ENCODE measurements at places on chromosomes 2 and 18.
A peak's percentile ranks its signal among the peaks of the same experiment; 100 is the strongest.

GRCh38 chr2:36373149-36373926 lies 17.8 kb downstream of the CRIM1 start:
- peak; percentile 83 for DNase-seq

DNA sequence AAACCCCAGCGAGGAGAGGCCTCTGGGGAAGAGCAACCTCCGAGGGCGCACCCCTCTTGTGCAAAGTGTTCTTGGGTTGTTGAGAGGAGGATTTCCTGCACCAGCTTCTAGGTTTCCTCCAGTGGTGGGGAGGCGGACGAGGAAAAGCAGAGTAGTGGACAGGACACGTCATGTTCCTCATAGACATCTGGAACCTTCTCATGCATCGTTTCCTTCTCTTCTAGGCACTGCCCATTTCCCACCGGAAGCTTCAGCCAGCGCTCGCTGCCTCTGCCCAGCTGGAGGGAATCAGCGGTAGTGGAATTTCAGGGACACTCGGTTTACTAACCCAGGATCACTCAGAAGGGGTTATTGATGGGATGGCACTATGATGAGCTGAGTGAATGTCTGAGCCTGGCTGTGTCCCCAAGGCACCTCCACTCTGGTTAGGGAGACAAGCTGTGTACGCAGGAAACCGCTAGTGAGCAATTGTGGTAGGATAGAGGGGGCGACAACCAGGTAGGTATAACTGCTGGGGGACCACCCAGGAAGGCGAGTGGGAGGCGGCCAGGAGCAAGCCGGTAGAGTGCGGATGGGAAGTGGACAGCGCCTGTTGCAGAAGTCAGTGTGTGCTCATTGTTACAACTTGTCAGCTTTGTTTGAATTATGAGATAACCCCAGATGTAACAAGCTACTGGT lies 960 bp upstream of the APOB start:
- DNase-seq = no peak

DNA sequence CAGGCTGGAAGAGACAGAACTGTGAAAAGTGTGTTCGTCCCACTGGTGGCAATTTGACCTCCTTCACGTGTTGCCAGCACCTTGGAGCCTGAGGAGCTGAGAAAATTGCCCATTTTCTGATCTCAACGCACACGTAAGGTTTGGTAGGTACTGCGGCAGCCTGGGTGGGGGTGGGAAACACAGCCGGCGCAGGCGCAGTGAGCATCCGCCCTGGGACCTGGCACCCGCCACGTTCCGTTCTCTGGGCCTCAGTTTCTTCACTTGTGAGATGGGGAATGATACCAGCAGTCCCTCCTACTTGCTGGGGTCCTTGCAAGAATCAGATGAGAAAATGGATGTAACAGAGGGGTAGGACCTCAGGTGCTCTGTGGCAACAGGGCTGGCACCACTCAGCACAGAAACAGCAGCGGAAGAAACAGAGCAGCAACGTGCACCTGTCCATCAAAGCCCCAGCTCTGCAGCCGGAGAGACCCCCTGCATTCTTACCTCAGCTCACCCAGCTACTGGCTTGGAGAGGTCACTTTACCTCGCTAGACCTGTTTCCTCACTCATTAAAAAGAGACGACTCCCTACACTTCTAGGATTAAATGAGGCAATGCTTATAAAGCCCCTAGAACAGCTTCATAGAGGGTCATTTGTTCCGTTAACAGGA lies 458.0 kb upstream of the ID2 start:
- no peak for DNase-seq

- DNase-seq = no peak
Observed at GRCh38 chr2:8628179-8628865, 53.5 kb upstream of the ID2 start.

GRCh38 chr2:28360718-28361293 lies 31.9 kb upstream of the FOSL2 start:
- DNase-seq = peak; percentile 74

- DNase-seq = peak; percentile 5
Observed at GRCh38 chr2:180905461-180905860, 74.9 kb upstream of the UBE2E3 start.

DNA sequence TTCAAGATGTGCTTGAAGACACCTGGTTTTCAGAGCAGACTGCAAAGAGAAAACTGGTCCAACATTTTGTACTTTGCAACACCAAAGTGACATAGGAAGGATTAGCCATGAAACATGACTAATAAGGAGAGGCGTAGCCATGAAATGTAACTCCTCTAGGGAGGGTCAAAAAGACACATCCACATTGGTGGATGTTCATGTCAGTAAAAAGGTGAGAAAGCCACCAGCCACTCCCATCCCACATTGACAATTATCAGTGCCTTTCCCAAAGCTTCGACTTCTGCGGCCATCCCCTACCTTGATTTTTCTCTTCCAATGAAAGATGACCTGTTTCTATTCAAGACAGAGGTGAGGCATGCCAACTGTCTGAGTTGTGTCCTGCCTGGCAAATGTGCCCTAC lies 223.2 kb downstream of the ALK start:
- DNase-seq = no peak

DNA sequence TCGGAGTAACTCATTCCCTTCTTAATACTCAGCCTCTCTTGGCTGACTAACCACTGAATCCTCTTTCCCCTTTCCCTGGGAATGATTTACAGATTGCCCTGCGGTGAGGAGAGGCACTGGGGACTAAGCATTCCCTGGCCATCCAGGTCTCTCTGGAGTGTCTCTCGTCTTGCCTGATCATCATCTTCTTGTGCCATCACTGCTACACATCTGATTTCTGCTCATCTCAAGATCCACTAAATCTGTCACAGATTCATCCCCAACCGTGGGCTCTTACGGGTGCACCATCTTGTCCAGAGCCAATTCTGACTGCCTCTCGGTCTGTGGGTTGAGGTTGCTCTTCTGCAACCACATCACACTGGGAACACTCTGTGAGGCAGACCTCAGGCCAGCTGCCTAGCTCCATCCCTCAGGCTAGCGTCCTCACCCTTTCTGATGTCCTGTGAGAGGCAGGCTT lies 12.0 kb downstream of the SFTPB start:
- no peak for DNase-seq

- DNase-seq = peak; percentile 88
Observed at GRCh38 chr18:45690975-45691815, 32.8 kb upstream of the SLC14A1 start.

DNA sequence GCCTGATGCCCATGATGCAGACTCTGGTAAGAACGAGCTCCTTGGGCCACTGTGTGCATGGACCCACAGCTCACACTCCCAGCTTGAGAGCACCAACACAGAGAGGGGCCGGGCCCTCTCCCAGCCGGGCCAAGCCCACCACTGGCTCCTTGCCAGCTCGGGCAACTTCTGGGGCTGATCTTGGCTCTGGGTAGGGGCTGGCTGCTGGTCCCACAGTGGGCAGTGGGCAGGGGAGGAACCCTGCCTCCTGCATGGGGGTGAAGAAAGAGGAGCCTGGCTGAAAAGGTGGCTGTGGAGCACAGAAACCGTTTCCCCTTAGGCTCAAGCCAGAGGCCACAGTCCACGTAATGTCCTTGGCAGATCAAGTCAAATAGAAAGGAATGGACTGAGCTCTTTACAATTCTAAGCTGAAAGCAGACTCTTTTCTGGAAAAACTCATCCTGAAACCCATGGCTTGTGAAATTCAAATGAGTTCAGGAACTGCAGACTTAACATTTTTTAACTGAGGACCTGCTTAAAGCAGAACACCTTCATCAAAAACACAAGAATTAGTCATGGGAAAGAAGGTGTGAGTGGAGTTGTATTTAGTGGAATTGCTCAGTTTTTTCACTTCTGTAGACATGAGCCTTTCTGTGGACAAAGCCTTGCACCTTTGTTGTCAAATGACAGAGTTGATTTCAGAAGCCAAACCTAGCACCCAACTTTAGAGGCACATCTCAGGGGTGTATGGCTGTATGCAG lies 104.9 kb downstream of the STPG4 start:
- DNase-seq = no peak

DNA sequence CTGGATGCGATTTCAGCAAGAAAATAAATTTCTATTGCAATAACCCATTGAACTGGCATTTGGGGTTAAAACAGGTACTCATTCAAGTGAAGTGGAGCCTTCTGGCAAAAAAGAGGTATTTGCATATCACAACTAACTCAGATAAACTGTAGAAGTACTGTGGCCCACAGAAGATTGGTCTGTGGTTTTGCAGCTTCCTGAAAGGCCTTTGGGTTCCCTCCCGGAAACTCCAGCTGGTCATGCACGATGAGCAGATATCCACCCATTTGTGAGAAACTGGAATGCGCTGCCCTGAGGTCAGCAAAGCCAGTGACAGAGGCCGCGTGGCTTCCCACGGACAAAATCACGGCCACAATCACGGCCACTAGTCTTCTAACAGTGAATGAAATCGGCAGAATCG lies 106.3 kb downstream of the EPHA4 start:
- no peak for DNase-seq

DNA sequence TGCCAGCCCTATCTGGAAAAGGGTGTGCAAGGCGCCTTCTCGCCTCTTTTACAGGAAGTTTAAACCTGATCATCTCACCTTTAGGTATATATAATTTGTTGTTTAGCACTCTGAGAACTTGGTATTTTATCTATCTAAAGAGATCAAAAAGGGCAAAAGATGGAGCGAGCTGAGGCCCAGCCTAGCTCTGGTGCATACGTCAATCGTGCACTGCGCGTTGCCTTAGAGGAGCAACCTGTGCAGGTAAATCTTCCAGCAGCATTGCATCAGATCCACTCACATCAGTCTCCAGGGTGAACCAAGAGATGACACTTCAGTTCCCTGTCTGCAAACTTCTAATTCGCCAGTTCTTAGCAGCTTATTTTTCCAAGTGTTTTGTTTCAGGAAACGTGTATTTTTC lies 15.4 kb downstream of the BCL11A start:
- no peak for DNase-seq

DNA sequence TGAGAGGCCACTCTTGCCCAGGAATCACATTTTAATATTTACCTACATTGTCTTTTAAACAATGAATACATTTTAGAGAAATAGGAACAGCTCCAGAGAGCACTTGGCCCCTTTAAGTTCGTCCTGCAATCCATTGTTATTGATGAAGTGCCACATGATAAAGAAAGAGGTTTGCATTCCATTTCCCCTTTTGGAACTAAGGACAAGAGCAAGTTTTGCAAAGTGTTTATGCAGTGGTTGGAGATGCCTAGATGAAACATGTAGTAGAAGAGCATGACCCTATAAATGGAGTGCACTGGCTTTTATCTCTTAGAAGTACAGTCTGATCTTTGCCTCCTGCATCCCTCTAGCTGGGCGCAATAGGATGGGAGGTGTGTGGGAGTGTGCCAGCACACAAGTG lies 118.7 kb upstream of the CNTNAP5 start:
- no peak for DNase-seq

DNA sequence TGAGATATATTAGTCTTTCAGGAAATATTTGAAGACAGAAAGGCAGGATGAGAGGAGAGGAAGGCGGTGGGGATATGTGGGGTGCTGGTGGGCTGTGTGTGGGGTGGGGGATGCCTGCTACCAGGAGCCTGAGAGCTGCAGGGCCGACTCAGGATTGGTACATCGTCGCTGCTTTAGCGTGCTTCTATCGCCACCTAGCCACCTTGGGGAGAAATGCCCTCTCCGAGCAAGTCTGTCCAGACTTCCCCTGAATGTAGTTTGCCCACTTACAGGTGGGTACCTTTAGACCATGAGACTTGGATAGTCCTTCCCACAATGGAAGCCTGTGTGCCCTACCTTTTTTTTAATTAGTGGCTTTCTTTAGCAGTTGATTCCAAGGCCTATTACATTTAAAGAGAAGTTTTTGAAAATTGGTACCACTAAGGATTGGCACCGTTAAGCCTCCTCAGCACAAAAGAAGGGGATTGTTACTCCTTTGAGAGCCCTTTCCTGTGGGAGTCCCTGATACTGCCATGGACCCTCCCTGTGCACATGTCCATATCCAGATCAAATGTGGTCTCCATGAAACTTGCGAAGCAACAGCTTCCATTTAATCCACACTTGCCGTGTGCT lies 114.1 kb upstream of the NDUFV2 start:
- peak; percentile 78 for DNase-seq

GRCh38 chr2:43178602-43179542 lies 47.5 kb downstream of the ZFP36L2 start:
- DNase-seq = peak; percentile 89

- DNase-seq = no peak
Observed at GRCh38 chr2:45123521-45124191, 114.4 kb upstream of the SIX2 start.

GRCh38 chr2:138275881-138276280 lies 225.7 kb upstream of the SPOPL start:
- DNase-seq = no peak

DNA sequence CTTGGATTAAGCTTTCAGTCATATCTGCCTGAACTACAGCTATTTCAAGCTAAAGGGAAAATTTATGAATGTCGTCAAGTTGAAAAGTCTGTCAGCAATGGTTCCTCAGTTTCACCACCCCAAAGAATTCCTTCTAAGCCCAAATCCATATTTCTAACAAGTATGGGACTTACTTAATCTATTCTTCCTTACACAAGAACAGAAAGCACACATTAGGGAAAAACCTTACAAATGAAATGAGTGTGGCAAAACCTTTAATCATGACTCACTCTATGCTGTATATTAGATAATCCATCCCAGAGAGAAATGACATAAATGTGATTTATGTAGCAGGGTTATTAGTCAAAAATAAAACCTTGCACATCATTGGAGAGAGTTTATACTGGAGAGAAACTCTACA lies 78.9 kb downstream of the RAB31 start:
- no peak for DNase-seq

- no peak for DNase-seq
Observed at GRCh38 chr2:223835701-223836532, 1.5 kb downstream of the AP1S3 start.

DNA sequence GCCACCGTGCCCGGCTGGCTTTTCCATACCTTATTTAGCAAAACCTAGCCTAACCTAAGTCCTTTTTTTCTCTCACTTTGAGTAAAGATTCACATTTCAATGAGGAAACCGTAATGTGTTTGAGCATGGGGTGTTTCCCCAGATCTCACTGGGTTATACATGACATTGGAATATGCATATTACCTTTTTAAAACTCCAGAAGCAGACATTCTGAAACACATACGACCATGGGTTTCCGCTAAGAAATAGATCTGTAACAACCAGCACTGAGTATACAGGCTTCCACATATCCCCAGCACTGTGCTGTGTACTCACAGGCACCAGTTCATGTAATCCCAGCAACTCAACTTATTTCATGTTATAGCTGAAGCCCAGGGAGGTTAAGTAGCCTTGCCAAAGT lies 41.0 kb upstream of the FOSL2 start:
- no peak for DNase-seq

- no peak for DNase-seq
Observed at GRCh38 chr18:31509571-31509970, 11.6 kb downstream of the DSG2 start.
